ENCODE measurements at places on chromosomes 4 and X.

GRCh38 chr4:128220286-128221235 is 67.1 kb downstream of the PGRMC2 start:
- DNase-seq = peak; percentile 76

GRCh38 chr4:107196312-107196711 is 160.2 kb upstream of the DKK2 start:
- no peak for DNase-seq

- no peak for DNase-seq
Observed at GRCh38 chrX:13123247-13123856, 78.9 kb upstream of the FAM9C start.

DNA sequence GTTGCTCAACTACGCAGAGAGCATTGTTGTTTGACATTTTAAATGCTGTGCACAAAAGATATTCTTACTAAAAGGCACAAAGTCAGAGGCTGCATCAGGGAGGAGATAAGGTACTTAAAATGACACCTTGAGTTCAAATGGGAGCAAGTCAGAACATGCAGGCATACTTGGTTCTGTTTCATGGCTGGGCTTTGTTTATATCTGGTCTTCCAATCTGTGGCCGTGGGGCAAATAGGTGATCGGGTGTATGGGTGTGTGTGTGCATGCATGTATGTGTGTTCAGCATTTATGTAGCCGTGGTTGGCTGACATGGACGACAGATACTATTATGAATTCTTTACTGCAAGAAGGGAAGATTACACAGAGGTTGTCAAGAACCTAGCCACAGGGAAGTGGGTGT is 106.1 kb downstream of the RASL11B start:
- peak; percentile 72 for DNase-seq

DNA sequence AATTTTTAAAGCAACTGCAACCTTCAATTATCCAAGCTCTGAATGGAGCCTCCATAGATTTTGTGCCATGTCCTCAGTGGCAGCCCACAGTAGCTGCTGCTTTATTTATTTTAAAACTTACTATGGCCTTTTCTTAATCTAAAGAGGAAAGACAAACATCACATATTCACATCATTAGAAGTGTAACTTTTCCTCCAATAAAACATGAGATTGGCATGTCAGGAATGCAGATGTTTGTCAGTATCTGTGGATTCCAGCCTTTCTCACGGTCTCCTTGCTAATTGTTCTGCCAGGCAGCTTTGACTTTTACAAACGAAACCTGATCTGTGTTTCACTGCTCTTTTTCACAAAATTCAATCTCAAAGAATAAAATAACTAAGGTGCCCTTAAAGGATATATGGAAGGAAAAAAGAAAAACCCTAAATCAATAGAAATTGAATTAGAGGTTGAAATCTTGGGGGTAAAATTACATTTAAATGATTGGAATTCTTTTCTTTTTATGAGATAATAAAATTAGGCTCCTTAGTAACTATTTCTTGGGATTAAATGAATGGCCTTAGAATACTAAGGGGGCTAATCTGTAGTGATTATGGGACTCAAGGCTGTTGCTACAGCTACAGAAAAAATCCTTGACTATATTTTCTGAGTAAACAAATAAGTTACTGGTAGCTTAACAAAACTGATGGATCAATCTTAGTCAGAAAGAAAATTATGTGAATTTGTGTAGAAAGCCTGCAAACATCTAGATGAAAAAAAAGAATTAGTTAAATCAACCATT is 151.3 kb downstream of the RTL9 start:
- no peak for DNase-seq

DNA sequence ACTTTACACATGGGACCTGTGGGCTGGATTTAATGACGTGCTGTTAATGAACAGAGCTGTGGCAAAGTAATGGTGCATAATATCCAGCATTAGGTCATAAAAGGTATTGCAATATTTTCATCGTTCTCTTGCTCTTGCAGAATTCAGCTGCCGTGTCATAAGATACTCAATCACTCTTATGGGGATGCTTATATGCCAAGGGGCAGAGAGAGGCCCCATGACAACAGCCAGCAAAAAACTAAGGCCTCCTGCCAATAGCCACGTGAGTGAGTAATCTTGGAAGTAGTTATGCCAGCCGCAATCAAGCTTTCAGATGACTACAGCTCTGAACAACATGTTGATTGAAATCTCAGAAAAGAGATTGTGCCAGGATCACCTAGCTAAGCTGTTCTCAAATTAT is 616.9 kb downstream of the FSTL5 start:
- DNase-seq = peak; percentile 22

DNA sequence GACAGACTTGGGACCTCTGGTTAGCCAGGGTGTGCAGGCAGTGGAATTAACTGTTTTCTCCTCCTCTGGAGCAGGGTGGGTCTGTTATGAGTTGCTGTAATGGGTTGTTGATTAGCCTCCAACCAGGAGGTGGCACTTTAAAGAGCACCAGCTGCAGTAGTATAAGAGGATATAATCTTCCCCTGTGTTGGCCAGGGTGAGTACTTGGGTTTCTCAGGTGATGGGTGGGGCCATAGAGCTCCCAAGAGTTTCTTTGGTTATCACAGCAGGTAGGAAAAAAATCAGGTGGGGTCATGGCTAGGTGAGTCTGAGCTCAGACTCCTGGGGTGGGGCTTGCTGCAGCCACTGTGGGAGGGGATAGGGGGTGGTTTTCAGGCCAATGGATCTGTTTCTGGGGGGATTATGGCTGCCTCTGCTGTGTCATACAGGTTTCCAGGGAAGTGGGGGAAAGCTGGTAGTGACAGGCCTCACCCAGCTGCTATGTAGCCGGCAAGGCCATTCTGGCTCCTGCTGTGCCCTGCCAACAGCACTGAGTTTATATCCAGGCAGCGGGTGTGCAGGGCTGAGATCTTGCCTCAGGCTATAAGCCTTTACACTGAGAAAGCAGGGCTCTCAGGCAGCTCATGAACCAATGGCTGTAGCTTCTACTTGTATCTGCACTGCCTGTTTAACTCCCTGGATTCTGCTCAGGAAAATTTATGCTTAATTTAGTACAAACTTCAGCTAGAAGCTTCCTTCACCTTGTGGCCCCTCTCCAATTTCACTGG is 70.1 kb downstream of the CCNG2 start:
- DNase-seq = no peak

GRCh38 chr4:20283039-20283438 is 31.3 kb downstream of the SLIT2 start:
- no peak for DNase-seq

GRCh38 chrX:23031600-23031999 is 31.8 kb downstream of the DDX53 start:
- DNase-seq = no peak

DNA sequence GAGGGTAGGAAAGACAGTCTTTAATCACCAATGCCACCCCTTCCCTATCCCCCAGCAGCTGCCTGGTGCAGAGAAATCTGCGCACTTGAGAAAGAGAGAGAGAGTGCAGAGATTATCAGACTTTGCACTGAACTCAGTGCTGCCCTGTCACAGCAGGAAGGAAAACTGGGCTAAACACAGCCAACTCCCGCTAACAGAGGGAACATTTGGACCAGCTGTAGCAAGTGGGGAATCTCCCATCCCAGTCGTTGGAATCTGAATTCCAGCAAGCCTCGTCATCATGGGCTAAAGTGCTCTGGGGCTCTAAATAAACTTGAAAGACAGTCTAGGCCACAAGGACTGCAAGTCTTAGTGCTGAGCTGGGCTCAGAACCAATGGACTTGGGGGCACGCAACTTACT is 168.7 kb downstream of the DLG3 start:
- DNase-seq = peak; percentile 7

All from bronchial epithelial cell (primary cell).